ENCODE measurements at places on chromosomes 12 and 14.

GRCh38 chr12:93902736-93903562 lies 225.8 kb downstream of the CRADD start:
- no peak for DNase-seq

DNA sequence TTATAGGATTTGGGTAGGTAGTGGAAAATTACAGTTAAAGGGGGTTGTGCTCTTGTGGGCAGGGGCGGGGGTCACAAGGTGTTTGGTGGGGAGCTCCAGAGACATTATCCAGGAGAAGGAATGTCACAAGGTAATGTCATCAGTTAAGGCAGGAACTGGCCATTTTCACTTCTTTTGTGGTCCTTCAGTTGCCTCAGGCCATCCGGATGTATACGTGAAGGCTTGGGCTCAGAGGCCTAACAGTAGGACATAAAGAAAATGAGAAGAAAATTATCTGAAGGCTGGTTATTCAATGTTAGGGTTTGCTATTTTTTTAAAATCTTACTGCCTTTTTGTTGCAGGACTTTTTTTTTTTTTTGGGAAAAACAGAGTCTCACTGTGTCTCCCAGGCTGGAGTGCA lies 2.5 kb upstream of the PSEN1 start:
- no peak for DNase-seq

DNA sequence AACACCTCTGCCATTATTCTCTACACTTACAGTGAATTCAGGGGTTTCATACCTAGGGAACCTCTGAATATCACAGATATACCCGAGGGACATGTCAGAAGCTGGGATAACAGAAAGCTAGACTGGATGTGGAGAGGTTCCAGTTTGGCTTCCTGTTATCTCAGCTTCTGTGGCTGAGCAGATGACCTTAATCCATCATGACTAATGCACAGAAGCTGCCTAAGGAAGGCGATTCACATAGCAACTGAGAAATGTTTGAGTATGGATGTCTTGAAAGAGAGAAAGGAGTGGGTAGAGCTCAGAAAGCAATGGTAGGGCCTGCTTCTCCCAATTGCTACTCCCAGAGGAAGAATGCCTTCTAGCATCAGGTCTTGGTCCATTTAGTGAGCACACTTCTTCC lies 187.6 kb downstream of the RMST start:
- no peak for DNase-seq

DNA sequence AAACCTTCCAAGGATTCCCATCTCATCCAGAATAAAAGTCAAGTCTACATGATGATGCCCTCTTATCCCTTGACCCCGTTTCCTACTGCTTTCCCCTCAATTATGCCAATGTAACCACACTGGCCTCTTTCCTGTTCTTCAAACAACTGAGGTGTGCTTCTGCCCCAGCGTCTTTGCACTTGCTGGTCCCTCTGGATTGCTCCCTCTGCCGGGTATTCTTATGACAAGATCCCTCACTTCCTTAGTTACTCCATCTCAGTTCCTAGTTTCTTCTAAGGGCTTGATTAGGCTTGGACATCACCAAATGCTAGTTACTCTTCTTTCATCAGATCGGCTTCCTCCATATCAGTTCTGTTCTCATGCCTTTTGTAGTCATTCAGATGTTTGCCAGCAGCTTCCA lies 32.7 kb upstream of the PELI2 start:
- DNase-seq = no peak

DNA sequence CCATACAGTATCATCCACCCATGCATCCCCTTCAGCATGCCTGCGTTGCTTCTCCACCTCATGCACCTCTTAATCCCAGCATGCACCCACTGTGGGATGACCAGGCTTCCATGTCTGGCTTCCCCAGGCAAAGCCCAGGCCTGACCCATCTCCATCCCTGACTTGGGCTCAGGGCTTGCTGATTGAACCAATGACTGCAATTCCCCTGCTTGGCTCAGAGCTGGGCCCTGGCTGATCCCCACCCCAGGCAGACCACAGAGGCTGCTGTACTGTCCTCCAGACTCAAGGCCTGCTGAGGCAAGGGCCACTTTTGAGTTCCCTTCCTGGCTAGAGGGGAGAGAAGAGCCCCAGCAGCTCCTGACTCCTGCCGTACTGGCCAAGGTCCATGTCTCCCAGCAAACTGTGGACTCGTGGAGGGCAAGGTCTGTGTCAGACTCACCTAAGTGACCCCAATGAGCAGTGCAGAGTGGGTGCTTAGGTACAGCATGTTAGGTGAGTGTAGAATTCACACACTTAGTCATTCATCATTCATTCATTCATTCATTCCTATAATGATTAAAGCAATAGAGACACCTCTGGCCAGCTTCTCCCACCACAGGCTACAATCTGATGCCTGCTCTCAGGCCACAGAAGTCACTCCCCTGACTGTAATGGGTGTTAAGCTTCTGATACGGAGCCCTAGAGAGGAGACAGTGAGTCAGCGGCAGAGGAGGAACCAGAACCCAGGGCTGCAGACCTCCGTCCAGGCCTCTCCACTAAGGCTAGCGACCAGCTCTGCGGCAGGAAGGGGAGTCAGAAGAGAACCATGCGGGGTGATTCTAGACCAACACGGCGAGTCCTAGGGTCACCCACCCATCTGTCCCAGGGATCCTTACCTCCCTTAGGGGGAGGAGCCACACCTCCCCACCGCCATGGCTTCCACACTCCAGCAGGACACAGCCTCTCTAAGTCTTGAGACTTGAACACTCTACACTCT lies 2.9 kb downstream of the BEGAIN start:
- no peak for DNase-seq

DNA sequence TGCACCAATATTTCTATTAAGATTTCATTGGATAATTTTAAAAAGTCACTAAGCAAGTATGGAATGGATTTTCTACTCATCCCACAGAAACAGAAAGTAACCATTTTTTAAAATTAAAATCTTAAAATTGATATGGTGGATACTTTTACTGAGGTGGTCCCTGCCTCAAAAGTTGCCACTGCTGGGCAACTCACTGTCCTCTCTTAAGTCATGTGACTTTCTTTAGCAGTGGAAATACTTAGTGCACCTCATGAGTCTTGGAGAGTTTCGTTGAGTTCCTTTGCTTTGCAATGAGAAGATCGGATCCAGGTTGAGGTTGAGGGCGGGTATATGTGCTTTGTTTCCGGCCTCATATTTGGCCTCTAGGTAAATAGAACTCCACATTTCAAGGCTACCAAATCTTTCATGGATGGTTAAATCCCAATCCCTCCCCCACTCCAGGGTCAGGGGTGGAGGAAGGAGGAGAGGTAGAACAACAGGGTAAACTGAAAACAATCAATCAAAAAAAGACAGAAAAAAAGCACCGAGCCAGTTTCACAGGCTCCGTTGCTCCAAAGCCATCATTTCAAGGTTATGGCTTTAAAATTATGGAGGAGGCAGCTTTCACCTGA lies 39.5 kb upstream of the DUSP6 start:
- DNase-seq = no peak

GRCh38 chr12:89252284-89252683 lies 100.0 kb downstream of the DUSP6 start:
- no peak for DNase-seq

DNA sequence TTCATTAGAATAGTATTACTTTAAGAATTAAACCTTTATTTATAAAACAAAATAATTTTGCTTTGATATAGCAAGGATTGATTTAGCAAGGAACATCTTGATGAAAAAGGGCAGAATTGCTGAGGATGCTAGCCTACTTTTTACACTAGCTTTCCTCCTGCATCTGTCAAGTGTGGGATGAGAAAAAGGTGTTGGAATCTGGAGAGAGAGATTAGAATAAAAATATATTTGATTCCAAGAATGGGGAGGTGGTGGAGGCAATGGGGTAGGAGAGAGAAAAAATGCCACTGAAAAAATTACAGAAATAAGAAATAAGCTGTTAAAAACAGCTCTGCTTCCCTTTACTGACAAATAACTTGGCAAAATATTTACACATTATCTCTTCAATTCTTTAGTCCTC lies 98.9 kb downstream of the NUMB start:
- no peak for DNase-seq

- DNase-seq = no peak
Measured at GRCh38 chr14:20732477-20732876, 13.2 kb upstream of the EDDM3A start.

GRCh38 chr12:153080-153746 lies 60.7 kb downstream of the SLC6A12 start:
- no peak for DNase-seq

DNA sequence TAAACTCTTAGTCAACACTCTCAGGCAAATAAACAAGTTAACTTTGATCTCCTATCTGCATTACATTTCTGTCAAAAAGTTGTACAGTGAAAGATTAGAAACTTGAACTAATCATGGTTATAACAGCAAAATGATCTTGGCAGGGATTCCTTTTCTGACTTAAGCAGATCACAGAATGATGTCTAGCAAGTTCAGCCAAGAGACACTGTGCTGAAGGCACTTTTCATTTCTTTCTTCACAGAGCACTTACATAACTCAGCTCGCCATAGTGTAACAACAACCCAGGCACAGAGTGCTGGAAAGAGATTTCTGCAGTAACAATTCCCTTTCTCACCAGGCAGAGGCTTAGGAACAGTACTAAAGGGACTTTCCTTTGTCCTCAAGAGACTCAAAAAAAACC lies 19.6 kb upstream of the CSRP2 start:
- DNase-seq = no peak

DNA sequence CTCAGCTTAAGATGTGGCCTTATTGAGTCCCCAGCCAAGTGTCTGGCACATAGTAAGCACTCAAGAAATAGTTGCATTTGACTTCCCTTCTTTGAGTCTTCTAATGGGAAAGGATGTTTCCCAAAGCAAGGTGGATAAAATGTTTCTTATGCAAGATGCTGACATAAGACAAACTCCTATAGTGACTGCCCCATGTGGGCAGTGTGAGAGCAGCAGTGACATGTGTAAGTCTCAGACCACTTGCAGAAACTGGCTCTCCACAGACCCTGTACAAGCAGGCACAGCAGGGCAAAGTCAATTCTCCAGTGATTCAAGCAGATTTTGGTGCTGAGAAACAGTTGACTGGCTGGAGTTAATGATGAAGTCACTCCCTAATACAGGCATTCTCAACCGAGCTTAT lies 255.3 kb downstream of the ANO2 start:
- no peak for DNase-seq

DNA sequence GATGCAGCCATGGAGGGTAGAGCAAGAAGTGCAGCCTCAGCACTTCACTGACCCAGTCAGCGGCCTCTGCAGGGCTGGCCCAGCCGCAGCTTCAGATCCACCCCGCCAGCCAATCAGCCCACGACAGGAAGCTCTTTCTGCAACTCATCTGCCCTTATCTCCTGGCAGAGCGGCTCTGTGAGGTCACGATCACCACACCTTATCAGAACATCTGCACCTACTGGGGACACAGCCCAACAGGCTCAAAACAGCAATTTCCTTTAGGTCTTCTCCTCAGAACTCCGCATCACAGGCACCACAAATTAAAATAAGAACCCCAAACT lies 287.3 kb downstream of the BCL11B start:
- no peak for DNase-seq

GRCh38 chr12:27652174-27652763 lies 44.0 kb upstream of the REP15 start:
- DNase-seq = no peak

- DNase-seq = no peak
Measured at GRCh38 chr12:120642121-120642520, 1.7 kb downstream of the CABP1 start.

DNA sequence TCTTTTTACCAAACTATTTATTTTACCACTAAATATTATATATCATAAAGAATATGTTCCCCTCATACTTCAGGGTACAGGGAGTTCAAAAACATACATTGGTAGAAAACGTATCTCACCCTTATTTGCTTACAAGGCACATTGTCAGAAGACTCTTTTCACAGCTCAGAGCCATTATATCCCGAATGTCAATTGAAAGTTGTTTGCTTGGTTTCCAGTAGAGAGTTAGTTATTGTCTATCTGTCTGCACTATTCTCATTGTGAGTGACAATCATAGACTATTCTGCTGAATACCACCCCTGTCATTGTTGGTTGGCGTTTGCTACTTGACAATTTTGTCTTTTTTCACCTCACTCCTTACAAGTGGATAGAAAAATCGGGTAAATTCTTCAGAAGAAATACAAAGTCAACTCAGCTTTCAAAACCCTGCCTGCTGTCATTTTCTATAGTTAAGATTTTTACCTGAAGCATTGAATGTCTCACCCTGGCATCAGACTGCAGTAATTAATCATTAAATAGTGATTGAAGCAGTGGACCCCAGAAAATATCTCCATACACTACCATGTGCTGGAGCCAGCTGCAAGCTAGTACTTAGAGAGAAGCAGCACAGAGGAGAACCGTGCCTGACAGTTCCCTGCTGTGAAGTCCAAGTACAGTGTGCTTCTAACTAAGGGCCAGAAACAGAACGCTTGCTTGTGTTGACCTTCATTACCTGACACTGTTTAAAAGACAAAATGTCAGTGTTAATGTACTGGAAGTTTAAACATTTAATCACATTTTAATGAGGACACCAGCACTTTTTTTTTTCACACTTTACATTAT lies 510.6 kb downstream of the RERGL start:
- DNase-seq = no peak

GRCh38 chr14:73710737-73711136 lies 3.4 kb downstream of the PNMA1 start:
- no peak for DNase-seq

- no peak for DNase-seq
Measured at GRCh38 chr14:101735453-101735852, 26.1 kb upstream of the PPP2R5C start.

- no peak for DNase-seq
Measured at GRCh38 chr14:24273422-24273998, 2.1 kb upstream of the RABGGTA start.

GRCh38 chr12:128312661-128313060 lies 45.7 kb downstream of the TMEM132C start:
- DNase-seq = no peak

- DNase-seq = no peak
Measured at GRCh38 chr12:57214398-57214781, 2.2 kb upstream of the NXPH4 start.

DNA sequence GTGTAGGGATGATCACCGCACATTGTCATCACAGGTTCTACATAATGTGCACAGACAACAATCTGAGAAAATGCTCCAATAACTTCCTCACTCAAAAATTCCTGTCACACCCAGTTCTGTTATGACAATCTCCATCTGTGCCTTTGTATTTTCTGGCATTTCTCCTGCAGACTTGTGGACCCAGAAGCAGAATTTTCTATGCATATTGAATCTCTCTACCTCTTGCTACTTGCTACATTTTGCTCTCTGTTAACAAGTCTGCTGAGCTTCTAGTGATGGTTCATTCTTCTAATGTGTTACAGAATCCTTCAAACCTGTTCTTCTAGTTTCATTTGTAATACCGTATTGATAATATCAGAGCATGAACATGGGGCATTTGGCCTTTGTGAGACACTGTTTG lies 127.8 kb upstream of the PTPRQ start:
- DNase-seq = no peak

All from cortex of kidney (tissue), 1 donor.